Renal cortex interstitium (tissue), 15 donors: ENCODE measurements at places on chromosomes 12 and 14. TPM values are rescaled to one million over a fixed set of nuclear protein-coding genes. Genes with fewer than 3 reads are reported as not detected.

The TAS2R9 gene
- not detected for polyA plus RNA-seq

The HAL gene
- 1.00 TPM for polyA plus RNA-seq

GRCh38 chr12:53190108-53190729 is 9.5 kb upstream of the CSAD start:
- DNase-seq: no peak

GRCh38 chr14:37422748-37423147 is 172.3 kb downstream of the FOXA1 start:
- DNase-seq: no peak

DNA sequence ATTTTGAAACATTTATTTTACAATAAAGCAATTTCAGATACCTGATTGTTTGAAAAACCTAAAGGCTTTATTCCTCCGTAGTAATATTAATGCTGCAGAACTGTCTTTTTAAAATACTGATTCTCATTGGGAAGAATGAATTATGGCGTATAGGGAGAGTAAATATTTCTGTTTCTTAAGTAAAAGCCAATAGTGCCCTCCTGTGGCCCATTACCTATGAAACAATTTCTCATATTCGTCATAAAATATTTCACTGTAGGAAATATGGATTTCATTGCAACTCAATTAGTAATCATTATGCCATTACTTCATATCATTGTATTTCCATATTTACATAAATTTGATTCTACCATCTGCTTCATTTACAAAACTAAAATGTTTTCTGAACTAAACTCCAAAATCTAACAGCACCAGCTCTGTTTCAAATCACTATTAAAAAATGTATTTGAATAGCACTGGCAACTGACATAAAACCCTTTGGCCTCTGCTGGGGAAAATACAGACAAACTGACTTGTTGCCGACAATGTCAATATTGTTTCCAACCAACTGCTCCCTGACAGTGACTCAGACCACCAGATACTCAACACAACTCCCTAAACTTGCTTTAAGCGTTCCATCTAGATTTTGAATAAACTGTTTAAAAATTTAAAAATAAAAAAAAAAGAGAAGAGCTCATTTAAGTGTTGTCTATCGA is 290.3 kb downstream of the NAV3 start:
- no peak for DNase-seq
